ENCODE measurements at places on chromosomes 2 and 18.
A peak's percentile ranks its signal among the peaks of the same experiment; 100 is the strongest.

- no peak for DNase-seq
Measured at GRCh38 chr2:42189235-42189566, 20.0 kb downstream of the EML4 start.

DNA sequence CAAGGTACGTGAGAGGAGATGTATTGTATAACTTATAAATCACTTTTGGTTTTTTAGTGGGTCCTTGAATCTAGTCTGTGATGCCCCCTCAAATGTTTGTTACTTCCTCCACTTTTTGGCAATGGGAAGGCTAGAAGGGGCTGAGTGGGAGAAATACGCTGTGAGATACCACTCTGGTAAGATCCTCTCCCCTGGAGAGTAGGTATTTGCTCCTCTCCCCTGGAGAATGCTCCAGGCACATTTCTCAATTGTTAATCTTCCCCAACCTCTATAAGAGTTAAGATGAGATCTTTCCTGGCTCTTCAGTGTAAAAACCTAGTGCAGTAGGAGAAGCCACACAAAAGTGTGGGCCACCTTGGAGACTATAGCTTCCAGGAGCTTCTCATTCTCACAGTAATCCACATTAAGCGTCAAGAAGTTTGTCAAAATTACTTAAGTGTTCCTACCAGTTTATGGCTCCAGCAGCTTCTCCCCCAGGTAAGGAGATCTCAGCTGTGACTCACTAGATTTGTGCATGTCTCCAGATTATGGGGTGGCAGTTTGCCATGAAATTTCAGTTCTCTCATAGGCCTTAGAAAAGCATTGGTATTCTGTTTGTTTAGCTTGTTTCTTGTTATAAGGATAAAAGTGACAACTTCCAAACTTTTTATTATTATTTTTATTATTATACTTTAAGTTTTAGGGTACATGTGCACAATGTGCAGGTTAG, 182.6 kb downstream of the FSIP2 start:
- no peak for DNase-seq

GRCh38 chr2:146847846-146848245, 997.0 kb upstream of the ACVR2A start:
- DNase-seq = no peak

GRCh38 chr2:189421644-189422043, 19.6 kb upstream of the WDR75 start:
- DNase-seq = peak; percentile 59

DNA sequence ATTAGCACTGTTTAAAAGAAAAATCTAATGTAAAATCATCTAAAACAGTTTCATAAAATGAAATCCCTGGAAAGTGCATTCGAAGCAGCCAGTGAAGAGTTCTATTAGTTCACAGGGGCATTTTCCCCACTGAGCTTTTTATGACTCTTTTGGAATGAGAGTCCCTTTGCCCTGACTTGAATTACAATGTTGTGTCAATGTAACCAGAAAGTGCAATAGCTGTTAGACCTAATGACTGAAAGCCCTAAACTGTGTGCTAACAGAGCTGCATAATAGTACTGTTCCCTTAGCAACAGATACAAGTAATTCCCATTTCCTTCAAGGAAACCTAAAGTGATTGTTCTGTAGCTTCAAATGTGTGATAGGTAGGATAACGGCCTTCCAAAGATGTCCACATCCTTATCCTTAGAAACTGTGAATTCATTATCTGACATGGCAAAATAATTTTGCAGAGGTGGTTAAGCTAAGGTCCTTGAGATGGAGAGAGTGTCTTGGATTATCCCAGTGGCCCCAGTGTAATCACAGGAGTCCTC, 134.4 kb downstream of the L3MBTL4 start:
- DNase-seq = no peak

- DNase-seq = no peak
Measured at GRCh38 chr2:46171411-46171953, 125.7 kb upstream of the EPAS1 start.

All from urothelium cell line (cell line).